ENCODE measurements at places on chromosomes 11 and 22.

- no peak for DNase-seq
Measured at GRCh38 chr11:2185324-2186085, 13.9 kb upstream of the TH start.

- DNase-seq, result no peak
Measured at GRCh38 chr11:67628710-67629385, 889 bp downstream of the NUDT8 start.

DNA sequence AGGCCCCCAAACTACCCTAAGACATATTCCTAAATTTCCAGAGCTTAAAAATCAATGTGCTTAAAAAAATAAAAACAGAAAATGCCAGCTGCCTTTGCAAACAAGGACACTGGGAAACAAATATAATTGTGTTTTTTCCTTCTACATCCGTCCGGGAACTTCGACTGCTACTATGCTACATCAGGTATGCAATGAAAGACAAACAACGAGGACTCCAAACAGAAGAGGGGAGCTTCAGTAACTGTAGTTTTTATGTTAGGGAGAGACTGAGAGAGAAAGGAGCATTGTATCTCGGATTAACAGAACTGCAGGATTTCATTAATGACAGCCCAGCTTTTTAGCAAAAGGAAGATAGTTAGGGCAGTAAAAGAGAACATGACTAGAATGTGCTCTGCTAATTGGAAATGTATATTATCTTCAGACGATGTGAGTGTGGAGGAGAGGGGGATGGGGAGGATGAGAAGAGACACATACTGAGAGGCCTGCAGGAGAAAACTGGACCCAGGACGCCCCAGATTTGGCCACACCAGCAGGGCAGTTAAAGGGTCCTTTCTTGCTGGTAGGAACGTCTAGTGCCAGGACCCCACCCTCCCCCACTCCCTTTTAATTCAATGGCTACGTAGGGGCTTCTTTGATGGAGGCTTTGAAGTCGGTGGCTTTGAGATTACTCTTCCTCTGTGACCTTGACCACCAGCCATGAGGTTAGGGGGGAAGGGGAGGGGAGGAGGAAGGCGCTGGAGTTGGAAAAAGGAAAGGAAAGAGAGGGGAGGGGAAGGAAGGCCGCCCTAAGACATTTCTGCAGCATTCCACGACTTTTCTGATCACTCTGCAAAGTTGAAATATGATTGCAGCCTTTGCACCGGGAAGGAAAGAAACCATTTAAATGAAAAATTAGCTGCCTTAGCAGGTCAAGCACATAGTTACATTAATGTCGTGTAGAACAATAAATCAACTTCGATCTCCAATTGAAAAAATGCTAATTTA is 187.1 kb downstream of the BLID start:
- DNase-seq, result no peak

GRCh38 chr22:30167296-30167695 is 79.3 kb downstream of the LIF start:
- DNase-seq, result no peak

- peak; percentile 93 for DNase-seq
Measured at GRCh38 chr11:15714641-15715399, 600.1 kb downstream of the INSC start.

DNA sequence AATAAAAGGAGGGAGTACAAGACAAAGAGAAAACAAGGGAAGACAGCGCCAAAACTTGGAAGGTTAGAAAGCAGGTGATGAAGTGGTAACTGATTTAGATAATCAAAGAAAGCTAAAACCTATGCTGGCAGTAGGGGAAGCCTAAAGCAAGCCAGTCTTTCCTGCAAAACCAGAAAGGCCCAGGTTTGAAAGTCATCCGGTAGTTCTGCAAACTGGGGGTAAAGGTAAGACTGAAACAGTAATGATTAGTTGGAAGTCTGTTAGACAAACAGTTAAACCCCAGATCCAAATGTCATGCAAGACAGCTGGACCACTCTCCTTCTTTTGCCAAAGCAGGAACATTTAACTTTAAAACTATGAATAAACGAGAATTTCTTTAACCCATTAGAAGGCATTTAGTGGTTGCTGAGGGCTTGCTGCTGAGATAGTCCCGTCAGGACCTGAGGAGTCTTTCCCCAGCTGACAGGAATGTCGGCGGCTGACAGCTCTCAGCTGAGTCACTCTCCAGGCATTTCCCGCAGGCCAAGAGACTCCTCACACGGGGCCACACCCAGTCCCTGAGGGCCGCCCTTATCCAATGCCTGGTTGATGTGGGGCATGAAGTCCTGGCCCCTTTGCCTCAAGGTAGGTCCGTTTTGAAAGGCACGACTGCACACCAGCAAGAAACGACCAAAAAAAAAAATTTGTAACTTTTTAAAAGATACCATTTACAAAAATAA is 36.3 kb upstream of the CFAP300 start:
- DNase-seq, result no peak

GRCh38 chr22:24810043-24810749 is 4.2 kb downstream of the SGSM1 start:
- no peak for DNase-seq

GRCh38 chr11:72037554-72038311 is 39.0 kb downstream of the IL18BP start:
- DNase-seq, result no peak

DNA sequence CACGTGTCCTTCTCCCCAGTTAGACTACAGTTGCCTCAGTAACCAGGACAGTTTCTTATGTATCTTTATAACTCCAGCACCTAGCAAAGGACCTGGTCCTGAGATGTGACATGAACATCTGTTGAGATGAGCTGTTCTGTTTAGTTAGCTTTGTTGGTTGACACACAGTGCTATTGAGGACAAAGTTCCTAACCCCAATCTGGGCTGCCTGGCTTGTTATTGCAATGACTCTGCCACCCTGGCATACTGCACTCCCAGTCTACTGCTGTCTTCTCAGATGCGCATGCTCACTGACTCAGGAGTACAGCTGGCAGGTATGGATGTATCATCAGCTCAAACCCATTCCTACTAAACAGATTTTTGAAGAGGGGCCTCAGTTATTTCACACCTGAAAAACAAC is 7.4 kb downstream of the DESI1 start:
- DNase-seq, result no peak

GRCh38 chr11:119816660-119817059 is 87.7 kb upstream of the NECTIN1 start:
- DNase-seq, result no peak

DNA sequence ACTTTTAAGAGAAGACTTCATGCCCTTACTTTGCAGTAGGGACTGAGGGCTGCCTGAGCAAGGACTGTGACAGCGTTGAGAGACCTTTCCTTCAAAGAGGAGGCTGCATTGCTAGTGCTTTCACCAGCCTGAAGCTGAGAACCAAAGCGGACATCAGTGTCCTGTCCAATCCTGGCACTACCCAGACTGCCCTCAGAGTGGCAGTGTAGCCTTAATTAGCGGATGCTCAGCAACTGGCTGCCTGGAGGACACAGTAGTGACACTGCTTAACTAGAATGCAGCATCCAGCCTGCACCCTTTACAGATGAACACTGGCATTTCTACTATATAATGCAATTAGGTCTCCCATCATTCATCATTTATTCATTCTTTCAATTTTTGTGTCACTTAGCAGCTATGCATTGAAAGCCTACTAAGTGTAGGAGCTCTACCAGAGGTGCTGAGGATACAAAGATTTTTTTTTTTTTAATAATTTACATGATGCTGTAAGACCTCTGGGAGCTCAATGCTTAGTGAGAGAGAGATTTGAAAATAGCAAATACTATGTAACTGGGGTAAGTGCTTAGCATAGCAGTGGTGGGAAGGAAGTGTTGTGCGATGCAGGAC is 36.9 kb upstream of the SLC36A4 start:
- DNase-seq, result peak; percentile 93

GRCh38 chr11:43954241-43954640 is 11.8 kb downstream of the C11orf96 start:
- DNase-seq, result no peak

DNA sequence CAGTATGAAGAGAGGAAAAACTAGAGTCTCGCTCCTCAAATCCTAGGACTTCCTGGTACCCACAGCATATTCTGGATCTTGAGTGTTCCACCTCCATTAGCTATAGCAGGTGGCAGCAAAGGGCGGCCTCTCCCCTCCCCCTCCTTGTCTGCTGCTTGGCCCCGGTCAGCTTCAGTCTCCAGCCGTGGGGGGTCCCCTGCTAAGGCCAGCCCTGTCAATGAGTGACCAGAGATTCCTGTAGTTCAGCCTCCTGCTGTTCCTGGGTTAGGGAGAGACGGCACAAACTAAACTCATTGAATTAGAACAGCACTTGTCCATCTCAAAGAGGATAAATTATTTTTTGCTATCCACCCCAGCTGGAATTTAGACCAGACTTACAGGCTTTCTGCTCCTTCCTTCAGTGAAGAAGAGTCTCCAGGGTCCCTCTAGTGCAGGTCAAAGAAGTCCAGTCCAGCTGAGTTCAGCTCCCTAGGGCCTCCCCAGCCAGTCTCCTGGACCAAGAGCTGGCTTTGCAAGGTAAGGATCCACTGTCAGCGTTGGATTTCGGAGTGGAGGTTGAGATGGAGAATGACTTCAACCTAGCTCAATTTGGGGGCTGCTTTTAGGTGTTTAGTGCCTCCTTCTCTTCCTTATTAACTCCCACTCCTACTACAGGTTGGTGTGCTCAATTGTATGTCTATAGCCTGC is 1.1 kb upstream of the PHLDB1 start:
- no peak for DNase-seq

DNA sequence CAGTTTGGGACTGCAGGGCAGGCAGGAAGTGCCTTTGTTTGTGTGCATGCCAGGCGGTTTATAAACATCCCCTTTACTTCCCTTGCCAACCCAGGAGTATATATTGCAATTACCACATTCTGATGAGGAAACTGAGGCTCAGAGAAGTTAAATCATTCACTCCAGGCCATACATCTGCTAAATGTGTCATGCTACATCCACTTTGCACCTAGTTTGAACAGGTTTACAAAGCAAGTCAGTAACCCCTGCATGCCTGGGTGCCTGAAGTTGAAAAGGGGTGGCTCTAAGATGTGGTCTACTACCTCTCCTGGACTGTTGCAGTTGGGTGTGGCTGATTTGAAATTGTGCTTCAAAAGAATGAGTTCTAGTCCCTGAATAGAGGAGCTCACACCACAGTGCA is 23.6 kb downstream of the FLI1 start:
- DNase-seq, result no peak

- no peak for DNase-seq
Measured at GRCh38 chr11:703506-703905, 2.5 kb upstream of the EPS8L2 start.

- no peak for DNase-seq
Measured at GRCh38 chr11:74634537-74634936, 42.2 kb downstream of the POLD3 start.

DNA sequence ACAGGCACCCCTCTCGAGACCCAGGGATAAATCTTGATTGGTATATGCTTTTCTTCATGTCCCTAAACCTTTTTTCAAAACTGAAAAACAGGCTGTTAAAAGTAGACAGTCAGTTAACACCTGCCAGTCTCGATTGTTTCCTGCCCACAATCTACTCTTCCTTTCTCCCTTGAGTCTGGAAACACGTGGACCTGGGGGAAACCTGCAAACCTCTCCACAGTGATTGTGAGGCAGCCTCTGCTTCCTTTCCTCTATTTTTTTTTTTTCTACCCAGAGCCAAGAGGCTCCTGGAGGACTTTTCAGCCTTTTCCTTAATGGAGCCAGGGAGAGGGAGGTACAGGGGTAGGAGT is 69.4 kb upstream of the CLMP start:
- DNase-seq, result no peak

DNA sequence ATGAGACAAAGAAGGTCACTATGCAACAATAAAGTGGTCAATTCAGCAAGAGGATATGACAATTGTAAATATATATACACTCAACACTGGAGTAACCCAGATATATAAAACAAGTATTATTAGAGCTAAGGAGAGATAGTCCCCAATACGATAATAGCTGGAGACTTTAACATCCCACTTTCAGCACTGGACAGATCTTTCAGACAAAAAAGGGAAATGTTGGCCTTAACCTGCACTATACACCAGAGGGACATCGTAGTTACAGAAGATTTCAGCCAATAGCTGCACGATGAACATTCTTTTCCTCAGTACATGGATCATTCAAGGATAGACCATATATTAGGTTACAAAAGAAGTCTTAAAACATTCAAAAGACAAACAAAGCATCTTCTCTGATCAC is 29.9 kb downstream of the PIWIL3 start:
- DNase-seq, result no peak

DNA sequence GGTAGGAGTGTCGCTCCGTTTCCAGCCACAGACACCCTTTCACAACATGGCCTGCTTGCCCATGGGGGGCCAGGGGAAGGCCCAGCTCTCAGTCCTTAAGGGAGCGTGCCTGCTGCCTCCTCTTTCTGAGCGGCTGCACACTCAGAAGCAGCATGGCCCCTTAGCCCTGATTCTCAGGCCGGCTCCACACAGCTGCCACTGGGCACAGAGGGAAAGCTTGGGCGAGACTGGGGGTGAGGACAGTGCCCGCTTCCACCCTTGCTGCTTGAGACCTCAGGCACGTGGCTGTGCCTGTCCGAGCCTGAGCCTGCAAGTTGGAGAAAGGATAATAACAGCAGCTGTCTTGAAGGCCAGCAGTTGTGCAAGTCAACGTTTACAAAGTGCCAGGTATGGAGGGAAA is 416.3 kb downstream of the SHANK2 start:
- no peak for DNase-seq

GRCh38 chr11:20156876-20157613 is 3.2 kb downstream of the DBX1 start:
- DNase-seq, result peak; percentile 66

DNA sequence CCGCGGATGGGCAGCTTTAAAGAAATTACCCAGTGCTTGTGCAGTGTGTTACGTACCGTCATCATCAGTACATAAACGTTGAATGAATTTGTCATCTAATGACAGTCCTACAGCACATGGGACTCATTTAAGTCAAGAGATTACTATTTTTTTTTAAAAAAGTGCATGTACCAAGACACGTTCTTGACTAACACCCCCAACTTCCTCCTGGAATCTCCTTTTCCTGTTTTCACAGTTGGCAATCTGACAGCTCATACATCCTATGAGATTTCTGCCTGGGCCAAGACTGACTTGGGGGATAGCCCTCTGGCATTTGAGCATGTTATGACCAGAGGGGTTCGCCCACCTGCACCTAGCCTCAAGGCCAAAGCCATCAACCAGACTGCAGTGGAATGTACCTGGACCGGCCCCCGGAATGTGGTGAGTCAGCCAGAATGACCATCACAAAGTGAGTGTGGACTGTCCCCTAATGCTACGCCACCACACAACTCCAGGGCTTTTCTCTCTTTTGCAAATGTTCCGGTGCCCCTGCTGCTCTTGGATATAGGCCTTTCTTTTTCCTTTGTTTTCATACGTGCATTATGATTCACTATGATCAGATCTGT is 162.0 kb upstream of the SORL1-AS1 start:
- DNase-seq, result no peak

DNA sequence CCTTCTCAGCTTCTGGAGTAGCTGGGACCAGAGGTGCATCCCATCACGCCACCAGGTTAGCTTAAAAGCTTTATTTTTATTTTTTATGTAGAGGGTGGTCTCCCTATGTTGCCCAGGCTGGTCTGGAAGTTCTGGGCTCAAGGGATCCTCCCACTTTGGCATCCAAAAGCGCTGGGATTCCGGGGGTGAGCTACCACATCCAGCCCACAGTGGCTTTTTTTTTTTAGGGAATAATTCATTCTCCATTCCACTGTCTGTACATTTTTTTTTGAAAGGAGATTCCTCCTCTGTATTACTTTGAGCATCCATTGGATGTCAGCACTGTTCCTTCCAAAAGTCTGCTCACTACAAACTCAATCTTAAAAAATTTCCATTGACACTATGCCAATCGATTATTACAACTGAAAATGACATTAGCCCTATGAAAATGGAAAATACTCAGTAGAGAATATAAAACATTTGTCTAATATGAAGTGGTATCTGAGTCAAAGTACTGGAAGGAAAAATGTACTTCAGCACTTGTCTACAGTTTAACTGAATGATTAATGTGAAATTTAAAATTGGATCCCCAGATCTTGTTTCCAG is 1.3 kb upstream of the LPXN start:
- DNase-seq, result no peak

All from NCI-H774 (cell line).